D341Med (cell line): ENCODE measurements at places on chromosomes 4 and X.
A peak's percentile ranks its signal among the peaks of the same experiment; 100 is the strongest.

DNA sequence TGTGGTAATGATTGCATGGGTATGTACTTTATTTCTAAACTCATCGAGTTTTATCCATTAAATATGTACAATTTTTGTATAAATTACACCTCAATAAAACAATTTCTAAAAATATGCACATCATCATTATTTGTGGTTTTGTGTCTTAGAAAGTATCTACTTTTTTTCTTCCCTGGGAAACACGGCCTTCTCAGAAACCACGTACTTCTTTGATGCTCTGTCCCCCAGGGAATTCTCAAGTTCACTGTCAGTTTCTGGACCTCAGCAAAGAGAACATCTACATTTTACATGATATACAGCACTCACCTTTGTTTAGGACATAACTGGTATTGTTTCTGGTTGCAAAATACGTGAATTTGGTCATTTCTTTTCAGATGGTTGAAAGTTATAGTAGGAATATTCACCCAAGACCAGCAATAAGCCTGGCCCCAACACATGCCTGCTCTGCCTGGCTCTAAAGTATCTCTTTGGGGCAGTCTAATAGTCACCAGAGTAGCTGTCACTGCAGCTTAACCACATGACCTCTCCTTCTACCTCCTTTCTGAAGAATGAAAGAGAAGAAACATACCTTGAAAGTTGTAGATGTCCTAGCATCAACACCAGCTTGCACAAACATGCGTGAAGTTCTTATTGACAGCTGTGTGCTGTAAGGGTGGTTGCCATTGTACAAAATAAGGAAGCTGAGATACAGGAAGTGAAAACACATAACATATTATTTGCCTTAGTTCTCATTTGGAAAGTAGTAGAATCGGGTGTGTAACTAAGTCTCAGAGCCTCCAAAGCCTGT is 48.4 kb upstream of the SPANXN4 start:
- DNase-seq = no peak

- no peak for DNase-seq
Measured at GRCh38 chr4:184588893-184589292, 60.4 kb downstream of the CASP3 start.

- DNase-seq = no peak
Measured at GRCh38 chrX:38870361-38870895, 69.2 kb downstream of the MID1IP1 start.

DNA sequence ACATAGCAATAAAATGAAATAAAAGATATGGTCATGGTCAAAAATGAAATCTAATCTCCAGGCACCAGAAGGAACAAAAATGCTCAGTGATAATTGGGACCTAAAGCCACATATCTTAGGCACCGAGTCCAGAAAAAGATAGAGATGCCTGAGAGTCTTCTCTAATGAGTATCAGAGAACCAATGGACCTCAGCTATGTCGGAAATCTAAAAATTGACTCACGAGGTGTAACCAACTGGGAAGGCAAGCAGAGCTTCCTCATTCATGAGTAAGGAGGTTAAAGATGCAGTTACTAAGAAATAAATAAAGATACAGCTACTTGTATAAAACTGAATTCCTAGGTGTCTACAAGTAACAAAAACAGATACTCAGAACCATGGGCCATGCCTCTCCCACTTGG is 72.1 kb downstream of the KLHL34 start:
- DNase-seq = no peak

- DNase-seq = no peak
Measured at GRCh38 chrX:121921258-121921657, 873.8 kb downstream of the GLUD2 start.

GRCh38 chrX:72002875-72003274 is 92.2 kb downstream of the NHSL2 start:
- DNase-seq = no peak

DNA sequence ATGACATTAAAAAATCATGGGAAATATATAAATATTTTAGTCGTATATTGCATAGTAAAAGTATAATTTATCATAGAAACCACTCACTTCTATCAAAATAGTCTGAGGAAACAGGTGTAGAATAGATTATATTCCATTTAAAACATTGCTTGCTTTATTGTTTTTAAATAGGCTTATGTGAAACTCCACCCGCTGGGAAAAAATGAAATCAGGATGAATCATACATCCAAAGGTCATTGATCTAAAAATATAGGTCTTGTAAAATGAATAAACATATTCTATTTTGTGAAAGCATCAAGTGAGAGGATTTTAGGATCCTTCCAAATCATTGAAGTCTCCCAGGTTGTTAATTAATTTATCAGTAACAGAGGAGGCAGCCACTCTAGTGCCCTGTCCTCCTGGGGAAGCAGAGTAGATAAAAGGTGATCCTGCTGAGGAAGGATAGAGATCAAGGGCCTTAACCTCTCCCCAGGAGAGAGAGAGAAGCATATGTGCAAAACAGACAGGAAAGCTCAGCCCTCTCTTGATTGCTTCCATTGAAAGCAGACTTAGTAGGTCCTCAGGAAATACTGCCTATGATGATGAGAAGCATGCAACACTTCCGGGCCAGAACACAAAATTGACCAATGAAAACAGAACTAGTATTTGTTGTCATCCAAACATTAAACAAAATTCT is 96.8 kb upstream of the MAP9 start:
- no peak for DNase-seq

DNA sequence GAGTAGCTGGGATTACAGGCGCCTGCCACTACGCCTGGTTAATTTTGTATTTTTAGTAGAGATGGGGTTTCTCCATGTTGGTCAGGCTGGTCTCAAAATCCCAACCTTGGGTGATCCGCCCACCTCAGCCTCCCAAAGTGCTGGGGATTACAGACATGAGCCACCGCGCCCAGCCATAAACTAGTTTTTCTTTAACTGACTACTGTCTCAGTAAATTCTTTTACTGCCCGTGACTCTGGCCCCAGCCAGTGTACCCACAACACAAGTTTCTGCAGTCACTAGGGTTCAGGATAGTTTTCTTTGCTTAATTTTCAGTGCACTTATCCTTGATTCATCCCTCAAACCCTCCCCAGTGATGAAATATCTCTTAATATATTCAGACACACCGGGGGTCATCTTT is 8.3 kb downstream of the SHROOM2 start:
- DNase-seq = no peak

GRCh38 chr4:133464311-133464710 is 315.2 kb downstream of the PCDH10 start:
- DNase-seq = no peak

DNA sequence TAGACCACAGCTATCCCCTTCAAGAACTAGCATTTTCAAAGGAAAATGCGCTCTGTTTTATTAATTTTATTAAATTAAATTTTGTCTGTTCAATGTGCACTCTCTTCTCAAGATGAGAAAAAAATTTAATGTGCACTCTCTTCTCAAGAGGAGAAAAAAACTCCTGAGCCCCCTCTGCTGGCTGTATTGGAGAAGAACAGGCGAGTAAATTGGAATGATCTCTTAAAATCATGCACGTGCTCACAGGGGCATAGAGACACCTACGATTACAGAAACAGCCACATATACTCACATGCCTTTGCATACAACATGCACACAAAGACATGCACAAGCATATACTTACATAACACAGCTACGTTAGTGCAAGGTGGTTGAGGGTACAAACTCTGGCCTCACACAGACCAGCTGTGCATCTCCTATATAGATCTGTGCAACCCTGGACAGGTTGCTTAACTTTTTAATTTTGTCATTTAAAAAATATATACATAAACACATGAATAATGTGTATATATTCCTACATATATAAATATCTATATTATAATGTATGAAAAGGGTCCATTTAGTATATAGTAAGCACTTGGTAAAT is 176.2 kb upstream of the CXorf66 start:
- peak; percentile 39 for DNase-seq

GRCh38 chr4:26355392-26356052 is 34.7 kb downstream of the RBPJ start:
- no peak for DNase-seq

GRCh38 chrX:107574711-107575110 is 53.6 kb upstream of the PRPS1 start:
- no peak for DNase-seq

DNA sequence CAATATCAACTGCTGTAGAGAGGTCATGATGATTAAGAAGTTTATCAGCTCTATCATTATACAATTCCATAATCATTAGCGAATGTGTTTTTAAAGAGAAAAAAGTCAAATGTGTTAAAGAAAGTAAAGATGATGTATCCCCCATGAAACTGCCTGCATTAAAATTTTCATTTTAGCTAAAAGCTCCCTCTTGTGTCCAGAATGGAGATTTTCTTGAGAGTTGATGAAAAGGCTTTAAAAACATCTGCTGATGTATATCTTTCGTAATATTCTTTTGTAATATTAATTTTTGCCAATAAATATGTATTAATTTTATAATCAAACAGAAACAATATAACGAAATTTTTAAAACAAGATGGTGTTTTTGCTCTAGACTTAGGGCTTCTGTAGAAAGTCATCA is 52.1 kb upstream of the LHFPL1 start:
- no peak for DNase-seq

GRCh38 chrX:13036896-13037295 is 7.5 kb downstream of the FAM9C start:
- no peak for DNase-seq

GRCh38 chr4:123297836-123298235 is 98.8 kb upstream of the SPRY1 start:
- no peak for DNase-seq

DNA sequence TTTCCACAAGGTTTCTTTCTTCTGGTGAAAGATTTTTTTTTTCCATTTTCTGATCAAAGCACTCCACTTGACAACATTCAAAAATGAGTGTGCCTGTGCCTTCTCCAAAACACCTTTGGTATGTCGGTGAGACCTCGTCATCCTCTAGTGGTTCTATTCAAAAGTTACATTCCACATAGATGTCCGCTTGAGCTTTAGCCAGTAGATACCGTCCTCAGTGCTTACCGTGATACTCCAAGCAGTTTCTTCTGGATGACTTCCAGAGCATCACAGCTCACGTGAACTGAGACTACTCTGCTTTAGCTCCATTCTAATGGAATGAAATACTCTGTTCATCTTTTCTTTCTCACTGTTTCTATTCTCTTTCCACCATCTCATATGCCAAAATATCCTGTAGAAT is 38.2 kb upstream of the VEGFC start:
- no peak for DNase-seq

DNA sequence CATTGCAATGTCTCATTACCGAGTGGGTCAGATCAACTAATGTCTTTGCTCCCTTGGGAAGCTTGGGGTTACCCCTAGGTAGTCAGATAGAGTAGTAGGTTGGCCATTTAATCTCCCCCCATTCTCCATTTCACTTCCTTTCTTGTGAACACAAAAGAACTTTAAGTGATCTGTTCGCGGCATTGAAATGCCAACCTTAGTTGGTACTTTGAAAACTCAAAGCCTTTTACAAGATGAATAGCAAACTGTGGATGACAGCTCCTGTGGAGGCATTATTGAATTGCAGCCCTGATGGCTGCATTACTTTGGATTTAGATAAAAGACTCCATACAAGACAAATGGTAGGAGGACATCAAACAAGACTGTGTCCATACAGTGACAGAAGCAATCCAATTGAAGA is 469.1 kb downstream of the GBA3 start:
- DNase-seq = no peak

DNA sequence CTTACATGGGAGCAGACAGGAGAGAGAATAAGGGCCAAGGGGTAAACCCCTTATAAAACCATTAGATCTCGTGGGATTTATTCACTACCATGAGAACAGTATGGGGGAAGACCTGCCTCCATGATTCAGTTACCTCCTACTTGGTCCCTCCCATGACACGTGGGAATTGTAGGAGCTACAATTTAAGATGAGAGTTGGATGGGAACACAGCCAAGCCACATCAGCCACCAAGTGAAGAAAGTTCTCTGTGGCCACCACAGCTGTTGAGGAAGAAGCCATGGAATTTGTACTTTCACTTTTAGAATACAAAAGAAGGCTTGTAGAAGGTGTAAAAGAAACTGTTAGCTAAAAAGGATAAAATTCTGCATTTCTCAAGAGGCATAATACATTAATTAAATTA is 67.0 kb upstream of the CXorf51A start:
- DNase-seq = no peak

GRCh38 chr4:184328022-184328736 is 110.5 kb upstream of the ENPP6 start:
- no peak for DNase-seq

DNA sequence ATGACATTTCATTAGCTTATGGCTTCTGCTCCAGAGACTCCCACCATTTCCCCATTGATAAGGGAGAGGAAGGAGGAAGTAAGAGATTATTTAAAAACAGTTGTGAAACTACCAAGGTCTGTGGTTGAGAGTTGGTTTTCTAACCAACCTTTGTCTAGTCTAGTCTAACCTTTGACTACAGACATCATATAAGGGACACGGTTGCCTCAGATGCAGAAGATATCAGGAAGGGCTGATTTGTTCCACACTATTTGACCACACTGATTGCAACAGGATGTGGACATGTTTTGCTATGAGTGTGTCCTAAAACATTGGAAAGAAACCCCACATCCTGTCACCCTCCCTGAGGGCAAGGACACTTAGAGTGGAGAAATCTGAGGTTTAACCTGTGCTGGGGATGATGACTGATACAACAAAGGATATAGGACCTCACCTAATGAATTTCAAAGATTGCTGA is 53.0 kb downstream of the COQ2 start:
- no peak for DNase-seq

GRCh38 chrX:19513383-19513782 is 1.9 kb downstream of the MAP3K15 start:
- DNase-seq = no peak

- DNase-seq = peak; percentile 5
Measured at GRCh38 chr4:92501456-92501855, 197.7 kb downstream of the GRID2 start.

GRCh38 chr4:80903020-80903419 is 127.5 kb upstream of the BMP3 start:
- DNase-seq = no peak

GRCh38 chr4:15186149-15186548 is 183.9 kb downstream of the CPEB2 start:
- DNase-seq = no peak

DNA sequence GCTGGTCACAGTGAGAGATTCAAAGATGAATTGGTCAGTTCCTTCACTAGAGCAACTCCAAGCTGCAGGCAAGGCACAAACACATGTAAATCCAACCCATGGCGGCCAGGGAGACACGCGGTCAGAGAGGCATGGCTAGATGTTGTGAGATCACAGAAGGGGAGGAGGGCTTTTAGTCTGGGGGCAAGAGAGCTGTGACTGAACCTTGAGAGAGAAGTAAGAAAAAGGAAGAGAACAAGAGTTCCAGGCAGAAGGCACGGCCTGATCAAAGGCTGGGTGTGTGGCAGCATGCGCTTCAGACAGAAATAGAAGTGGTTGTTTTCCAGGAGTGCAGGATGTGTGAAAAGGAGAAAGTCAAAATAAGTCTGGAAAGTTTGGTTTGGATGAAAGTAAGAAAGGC is 15.9 kb downstream of the CCDC149 start:
- no peak for DNase-seq

- DNase-seq = no peak
Measured at GRCh38 chr4:77636902-77637301, 31.3 kb downstream of the CXCL13 start.

- no peak for DNase-seq
Measured at GRCh38 chr4:76177709-76178108, 29.5 kb upstream of the NUP54 start.
